ENCODE measurements at places on chromosomes 1 and 21. TPM values are rescaled to one million over a fixed set of nuclear protein-coding genes. Genes with fewer than 3 reads are reported as not detected.

GBP5 gene
- total RNA-seq = 3.4 TPM

SAMD13 gene
- 1.9 TPM for total RNA-seq

PM20D1 gene
- total RNA-seq = not detected

IGSF9 gene
- total RNA-seq = 2.7 TPM

GCSAML gene
- 3.8 TPM for total RNA-seq

EDARADD gene
- 6.0 TPM for total RNA-seq

FCRL5 gene
- not detected for total RNA-seq

C8A gene
- not detected for total RNA-seq

AGMAT gene
- 4.3 TPM for total RNA-seq

TSPEAR gene
- not detected for total RNA-seq

OVAAL gene
- total RNA-seq = not detected

FRRS1 gene
- total RNA-seq = 9.8 TPM

DNA sequence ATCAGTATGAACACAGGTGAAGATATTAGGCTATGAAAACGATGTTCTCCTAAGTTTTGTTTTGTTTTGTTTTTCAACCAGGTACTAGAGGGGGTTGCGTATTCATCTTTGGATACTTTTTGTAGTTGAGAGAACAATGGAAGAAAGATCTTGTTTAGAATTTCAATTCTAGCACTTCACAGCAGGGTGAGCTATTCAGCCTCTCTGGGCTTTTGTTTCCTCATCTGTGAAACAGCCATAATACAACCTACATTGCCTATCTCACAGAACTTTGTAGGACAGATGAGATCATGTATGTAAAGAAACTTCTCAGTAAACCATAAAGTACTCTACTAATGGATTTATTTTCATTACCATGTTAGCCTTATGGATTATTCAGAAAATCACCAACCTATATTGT, 199.5 kb downstream of the GPATCH2 start:
- DNase-seq = no peak

DNA sequence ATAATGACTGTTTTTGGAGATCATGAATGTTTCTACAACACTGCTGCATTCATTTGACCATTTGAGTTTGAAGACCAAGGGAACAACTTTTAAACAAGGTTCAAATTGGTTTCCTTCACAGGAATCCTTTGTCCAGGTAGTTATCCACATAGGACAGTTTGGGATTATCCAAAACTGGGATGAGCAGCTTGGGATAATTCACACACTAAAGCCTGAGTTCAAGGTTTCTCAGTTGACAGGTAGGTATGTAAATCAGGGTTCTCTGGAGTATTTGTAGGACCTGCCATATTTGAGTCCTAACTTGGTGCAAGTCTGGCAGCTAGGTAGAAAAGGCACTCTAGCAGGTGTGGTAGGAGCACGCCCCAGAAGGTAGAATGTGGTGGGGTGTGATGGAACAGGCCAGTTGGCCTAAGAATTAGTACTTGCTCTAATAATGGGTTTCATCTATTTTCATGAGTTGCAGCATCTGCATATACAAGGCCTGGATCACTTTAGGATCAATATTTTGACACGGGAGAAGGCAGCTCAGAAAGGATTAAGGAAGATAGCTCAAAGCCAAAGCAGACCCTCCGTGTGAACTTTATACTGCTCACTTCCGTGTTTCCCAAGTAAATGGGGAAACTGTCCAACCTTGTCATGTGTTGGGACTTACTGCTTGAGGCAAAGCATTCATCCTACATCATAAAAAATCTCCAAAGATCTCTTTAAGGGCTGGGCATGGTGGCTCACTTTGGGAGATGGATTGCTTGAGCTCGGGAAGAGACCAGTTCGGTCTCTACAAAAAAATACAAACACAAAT, 14.1 kb upstream of the RAB42 start:
- no peak for DNase-seq

DNA sequence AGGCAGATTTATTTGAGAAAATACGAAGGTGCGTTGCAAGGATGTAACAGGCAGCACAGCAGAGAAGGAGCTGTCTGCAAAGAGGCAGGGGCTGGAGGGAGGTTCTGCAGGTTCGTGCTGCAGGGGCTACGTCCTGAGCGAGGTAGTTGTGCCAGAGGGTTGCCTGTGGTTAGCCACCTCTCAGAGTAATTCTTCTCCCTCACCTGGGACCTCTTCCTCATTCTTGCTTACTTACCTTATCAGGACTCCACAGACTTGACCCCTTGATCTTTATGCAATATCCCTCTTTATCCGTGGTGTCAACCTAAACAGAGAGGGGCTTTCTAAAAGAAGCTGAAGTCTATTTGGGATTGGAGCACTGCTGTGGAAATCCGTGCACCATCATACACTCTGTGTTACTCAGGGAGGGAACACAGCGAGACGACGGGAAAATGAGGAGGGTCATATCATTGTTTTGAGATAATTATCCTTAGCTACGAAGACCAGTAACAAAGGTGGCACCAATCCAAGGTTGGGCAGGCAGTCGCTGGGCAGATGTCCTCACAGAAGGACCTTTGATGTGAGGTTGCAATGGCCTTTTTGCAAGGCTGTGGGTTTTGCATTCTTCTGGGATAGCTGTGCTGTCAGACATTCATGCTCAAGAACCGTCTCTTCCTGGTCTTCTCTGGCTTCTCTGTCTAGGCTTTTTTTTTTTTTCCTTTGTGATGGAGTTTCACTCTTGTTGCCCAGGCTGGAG, 82.8 kb downstream of the WDR4 start:
- no peak for DNase-seq

- no peak for DNase-seq
These were observed 8.4 kb upstream of the SPATA1 start for GRCh38 chr1:84497631-84498275.

- DNase-seq = no peak
These were observed at the start of gene CRB1 for GRCh38 chr1:197268012-197268411. TSS of gene CRB1 (plus strand) at chr1:197268252. CDS start at chr1:197268413, 161 bp downstream.

DNA sequence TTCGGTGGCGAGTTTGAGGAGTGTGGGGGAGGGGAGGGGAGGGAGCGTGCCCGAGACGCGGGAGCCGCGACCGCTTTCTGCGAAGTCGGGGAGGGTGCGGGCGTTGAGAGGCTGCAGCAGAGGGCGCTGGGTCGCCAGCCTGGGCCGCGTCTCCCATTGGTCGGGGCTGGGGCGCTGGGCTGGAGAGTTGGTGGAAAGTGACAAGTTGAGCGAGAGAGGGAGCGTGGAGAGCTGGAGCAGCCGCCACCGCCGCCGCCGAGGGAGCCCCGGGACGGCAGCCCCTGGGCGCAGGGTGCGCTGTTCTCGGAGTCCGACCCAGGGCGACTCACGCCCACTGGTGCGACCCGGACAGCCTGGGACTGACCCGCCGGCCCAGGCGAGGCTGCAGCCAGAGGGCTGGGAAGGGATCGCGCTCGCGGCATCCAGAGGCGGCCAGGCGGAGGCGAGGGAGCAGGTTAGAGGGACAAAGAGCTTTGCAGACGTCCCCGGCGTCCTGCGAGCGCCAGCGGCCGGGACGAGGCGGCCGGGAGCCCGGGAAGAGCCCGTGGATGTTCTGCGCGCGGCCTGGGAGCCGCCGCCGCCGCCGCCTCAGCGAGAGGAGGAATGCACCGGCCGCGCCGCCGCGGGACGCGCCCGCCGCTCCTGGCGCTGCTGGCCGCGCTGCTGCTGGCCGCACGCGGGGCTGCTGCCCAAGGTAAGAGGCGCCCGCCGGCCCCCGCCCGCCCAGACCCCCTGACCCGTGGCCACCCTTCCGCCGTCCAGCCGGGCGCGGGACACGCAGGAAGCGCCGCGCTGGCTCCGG, at the start of gene ROR1:
TSS of gene ROR1 (plus strand) at position 203 of the 802 bp plus-strand sequence.
- peak; percentile 96 for DNase-seq

- no peak for DNase-seq
These were observed 11.4 kb downstream of the KCNJ15 start for GRCh38 chr21:38267991-38268863.

- no peak for DNase-seq
These were observed 105.5 kb upstream of the CACYBP start for GRCh38 chr1:174894117-174894762.

DNA sequence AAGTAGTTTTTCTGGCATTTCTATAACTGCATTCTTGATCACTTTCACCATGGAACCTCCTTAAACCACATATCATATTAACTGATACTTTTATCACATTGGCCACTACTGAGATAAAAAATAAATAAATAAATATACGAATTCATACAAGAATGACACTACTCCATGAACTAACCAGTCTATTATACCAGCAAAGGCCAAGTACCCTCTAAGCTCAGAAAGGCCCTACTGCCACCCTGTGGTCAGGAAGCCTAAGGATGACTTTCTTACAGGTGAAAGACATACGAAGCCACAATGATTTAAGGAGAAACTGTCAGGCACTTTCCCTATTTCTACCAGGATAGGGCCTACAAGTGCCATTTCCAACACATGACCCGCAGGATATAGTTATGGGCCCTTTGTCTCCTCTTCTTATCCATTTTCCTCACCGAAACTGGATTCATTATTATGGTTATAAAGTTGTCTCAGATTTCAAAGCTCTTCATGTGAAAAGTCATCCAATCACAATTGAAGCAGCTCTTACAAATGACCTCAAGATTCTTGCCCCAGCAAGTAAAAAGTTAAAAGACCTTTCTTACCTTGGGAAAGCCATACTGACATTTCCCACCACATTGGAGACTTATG, 23.9 kb downstream of the DNAJC8 start:
- peak; percentile 47 for DNase-seq

GRCh38 chr1:97094247-97094972, 372.8 kb downstream of the PTBP2 start:
- peak; percentile 73 for DNase-seq

DNA sequence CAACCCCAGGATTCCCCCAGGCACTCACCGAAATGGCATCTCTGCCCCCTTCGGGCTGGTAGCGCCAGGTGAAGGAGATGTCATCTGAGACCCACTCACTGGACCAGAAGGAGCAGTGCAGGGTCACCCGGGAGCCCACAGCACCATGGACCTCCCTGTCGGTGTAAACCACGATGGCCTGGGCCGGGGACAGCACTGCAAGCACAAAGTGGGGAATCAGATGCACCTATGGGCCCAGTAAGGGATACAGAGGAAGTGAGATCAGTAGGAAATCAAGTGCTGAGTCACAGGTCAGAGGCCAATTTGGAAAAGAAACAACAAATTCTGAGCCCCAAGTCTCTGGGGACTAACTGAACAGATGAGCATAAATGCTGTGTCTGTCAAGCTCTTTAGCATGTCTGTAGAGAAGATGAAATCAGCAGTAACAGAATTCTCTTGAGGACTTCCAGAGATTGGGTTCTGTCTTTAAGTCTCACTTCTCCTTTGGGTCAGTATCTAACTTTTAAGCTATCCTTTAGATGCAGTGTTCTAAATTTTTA, 2.5 kb downstream of the MPZ start:
- peak; percentile 30 for DNase-seq

DNA sequence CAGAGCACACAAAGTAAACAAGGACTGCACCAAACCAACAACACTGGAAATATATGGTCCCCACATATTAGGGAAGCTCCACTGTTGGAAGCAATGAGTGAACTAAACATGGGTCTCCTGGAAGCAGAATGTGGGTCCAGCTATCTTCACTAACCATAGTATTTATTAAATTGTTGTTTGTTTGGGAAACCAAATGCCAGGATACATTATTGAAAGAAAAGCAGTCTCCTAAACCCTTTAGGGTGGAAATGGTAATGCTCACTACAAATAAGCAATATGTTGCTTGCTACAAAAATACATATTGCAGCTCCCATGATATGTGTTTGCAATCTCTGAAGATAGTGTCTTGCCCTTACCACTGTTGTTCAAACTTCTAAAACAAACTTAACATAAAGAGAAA, 2.2 kb downstream of the NEGR1 start:
- DNase-seq = no peak

GRCh38 chr1:99490031-99490430, 155.9 kb upstream of the PALMD start:
- DNase-seq = no peak

DNA sequence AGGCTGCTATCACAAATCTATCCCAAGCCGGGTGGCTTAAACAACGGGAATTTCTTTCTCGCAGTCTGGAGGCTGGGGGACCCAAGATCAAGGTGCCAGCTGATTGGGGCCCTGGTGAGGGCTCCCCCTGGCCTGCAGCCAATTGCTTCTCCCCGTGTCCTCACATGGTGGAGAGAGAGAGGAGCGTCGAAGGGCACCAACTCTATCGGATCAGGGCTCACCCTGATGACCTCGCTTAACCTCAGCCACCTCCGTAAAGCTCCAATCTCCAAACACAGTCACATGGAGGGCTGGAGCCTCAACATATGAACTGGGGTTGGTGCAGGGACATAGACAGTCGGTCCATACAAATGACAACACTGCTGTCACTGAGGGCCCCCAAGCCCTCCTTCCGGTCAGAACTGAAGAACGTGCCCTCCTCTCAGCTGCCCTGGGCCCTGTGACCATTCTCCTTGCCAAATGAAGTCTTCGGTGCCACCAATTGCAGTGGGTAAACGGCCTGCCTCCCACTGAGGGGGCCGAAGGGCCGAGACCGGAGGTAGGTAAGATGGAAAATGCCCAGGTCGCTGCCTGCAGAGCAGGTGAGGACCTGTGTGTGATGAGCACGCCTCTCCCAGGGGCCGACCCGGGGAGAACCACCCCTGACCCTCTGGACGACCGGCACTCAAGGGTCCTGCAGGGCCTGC, 211.0 kb downstream of the TOMM20 start:
- no peak for DNase-seq

- no peak for DNase-seq
These were observed 51.7 kb downstream of the SNRPE start for GRCh38 chr1:203913073-203913521.

DNA sequence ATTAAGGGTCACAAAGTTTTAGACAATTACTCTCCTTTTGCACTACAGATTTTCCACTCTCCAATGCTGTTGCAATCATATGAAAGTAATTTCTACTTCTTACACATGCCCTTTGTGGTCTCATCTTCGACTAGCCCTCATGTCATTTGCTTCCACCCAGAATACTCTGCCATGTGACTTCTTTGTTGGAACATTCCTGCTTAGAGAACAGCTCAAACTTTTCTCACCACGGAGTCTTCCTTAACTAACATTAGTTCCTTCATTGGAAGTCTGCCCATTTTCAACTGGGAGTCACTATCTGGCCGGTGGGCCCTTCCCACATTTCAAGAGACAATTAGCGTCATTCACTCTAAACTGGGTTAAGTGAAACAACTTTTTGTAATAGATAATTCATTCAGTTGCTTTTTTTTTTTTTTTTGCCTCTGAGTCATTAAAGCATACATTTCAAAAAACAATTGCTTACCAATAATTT, 142.6 kb upstream of the PALMD start:
- peak; percentile 15 for DNase-seq

- no peak for DNase-seq
These were observed 9.9 kb upstream of the GPR161 start for GRCh38 chr1:168146626-168147025.

GRCh38 chr1:10739589-10739988, 56.9 kb downstream of the CASZ1 start:
- no peak for DNase-seq

- DNase-seq = no peak
These were observed 3.6 kb upstream of the VWA1 start for GRCh38 chr1:1431845-1432273.

All from Daoy (cell line).